CD8-positive, alpha-beta memory T cell (primary cell): ENCODE measurements at places on chromosomes 5 and 9. TPM values are rescaled to one million over a fixed set of nuclear protein-coding genes. Genes with fewer than 3 reads are reported as not detected.

TSLP gene
- 0.40 TPM for total RNA-seq

SMIM33 gene
- total RNA-seq, result 0.11 TPM

AP3S1 gene
- 62.1 TPM for total RNA-seq

WNK2 gene
- 0.20 TPM for total RNA-seq

PAX5 gene
- 0.18 TPM for total RNA-seq

FCN2 gene
- not detected for total RNA-seq

DNA sequence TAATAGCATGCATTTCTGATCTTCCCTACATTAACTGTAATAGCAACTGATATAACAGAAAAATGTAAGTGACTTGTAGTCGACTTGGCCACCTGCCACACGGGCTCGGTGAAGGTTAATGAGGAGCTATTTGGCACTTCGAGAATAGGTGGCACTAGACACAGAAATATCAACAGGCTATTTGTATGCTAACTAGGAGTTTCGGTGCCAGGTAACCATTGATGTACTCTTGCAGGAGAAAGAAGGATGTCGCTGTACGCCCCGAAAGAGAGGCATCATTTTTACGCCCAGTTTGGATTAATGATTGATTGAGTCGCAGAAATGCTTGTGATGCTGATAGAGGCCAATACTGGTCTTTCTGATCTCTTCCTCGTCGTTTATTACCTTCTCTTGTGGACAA is 516 bp upstream of the DMRT2 start:
- H3K4me1 ChIP-seq, result peaks cover 27% of the 10 kb centered on the region
- no peak overlapping the region for H3K27ac ChIP-seq
- DNase-seq, result no peak
- no peaks in the 10 kb centered on the region for H3K36me3 ChIP-seq
- peaks cover 63% of the 10 kb centered on the region for H3K27me3 ChIP-seq
- no peak overlapping the region for H3K4me3 ChIP-seq

GRCh38 chr5:119291877-119292276 is 63.9 kb upstream of the TNFAIP8 start:
- H3K4me1 ChIP-seq, result peaks cover 58% of the 10 kb centered on the region
- no peaks in the 10 kb centered on the region for H3K27me3 ChIP-seq
- no peaks in the 10 kb centered on the region for H3K36me3 ChIP-seq
- no peak overlapping the region for H3K27ac ChIP-seq
- DNase-seq, result no peak

- no peaks in the 10 kb centered on the region for H3K36me3 ChIP-seq
- H3K4me1 ChIP-seq, result no peaks in the 10 kb centered on the region
- H3K27ac ChIP-seq, result no peak overlapping the region
- H3K4me3 ChIP-seq, result no peak overlapping the region
- no peaks in the 10 kb centered on the region for H3K27me3 ChIP-seq
Observed at GRCh38 chr5:100709771-100710170, 174.6 kb downstream of the FAM174A start.

DNA sequence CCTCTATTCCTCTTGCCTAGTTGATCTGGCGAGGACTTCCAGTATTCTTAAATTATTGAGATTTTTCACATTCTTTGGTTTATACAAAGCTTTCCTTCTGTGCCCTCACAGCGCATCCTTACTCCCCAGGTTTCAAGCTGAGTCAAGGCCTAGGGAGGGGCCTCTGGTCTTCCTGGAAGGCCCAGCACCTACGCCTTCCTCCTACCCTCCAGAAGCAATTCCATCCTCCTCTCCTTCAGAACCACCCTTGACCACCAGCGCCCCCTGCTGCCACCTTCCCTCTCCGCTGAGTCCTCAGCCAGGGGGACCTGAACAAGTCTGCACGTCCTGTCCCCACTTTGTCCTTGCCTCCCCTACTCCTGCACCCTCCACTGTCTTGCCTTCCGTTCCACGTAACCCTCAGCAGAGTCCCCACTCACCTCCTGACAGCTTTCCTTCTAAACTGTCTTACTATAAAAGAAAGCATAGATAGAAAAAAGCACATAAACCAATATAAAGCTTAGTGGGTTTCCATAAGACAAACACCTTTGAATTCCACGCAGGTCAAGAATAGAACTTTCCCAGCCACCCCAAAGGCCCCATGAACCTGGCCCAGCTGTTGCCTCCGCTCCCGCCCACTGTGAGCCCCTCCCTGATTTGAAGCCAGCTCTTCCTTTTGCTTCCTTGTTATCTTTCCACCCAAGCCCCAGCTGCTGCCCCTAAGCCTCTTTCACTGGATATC is 63.0 kb upstream of the CTSL start:
- no peaks in the 10 kb centered on the region for H3K27me3 ChIP-seq
- no peak overlapping the region for H3K4me3 ChIP-seq
- no peak overlapping the region for H3K27ac ChIP-seq
- DNase-seq, result no peak

- H3K4me3 ChIP-seq, result no peak overlapping the region
- H3K36me3 ChIP-seq, result no peaks in the 10 kb centered on the region
- H3K27me3 ChIP-seq, result no peaks in the 10 kb centered on the region
- no peak overlapping the region for H3K27ac ChIP-seq
- no peak for DNase-seq
Observed at GRCh38 chr9:133727277-133727875, 10.8 kb downstream of the SARDH start.

GRCh38 chr9:135377431-135377830 is 102.2 kb upstream of the PPP1R26 start:
- H3K27me3 ChIP-seq, result no peaks in the 10 kb centered on the region
- H3K4me3 ChIP-seq, result no peak overlapping the region
- H3K4me1 ChIP-seq, result no peaks in the 10 kb centered on the region
- H3K36me3 ChIP-seq, result no peaks in the 10 kb centered on the region

DNA sequence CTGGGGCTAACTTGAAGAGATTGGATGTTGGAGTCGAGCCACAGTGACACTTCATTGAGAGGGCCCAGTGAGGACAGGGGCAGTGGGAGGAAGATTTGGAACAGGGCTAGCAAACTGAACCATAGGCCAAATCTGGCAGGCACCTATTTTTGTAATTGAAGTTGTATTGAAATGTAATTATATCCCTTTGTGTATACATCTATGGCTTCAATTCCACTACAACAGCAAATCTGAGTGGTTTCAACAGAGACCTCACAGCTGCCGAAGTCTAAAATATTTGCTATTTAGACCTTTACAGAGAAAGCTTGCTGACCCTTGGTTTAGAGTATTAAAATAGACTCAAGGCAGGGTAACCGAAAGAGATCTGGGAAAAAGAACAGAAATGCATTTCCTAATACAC is 4.7 kb upstream of the TNFSF8 start:
- H3K4me3 ChIP-seq, result no peak overlapping the region
- H3K4me1 ChIP-seq, result peaks cover 30% of the 10 kb centered on the region
- no peaks in the 10 kb centered on the region for H3K36me3 ChIP-seq
- no peak for DNase-seq

- peak; percentile 82 for DNase-seq
- H3K4me1 ChIP-seq, result peaks cover 20% of the 10 kb centered on the region
- H3K27ac ChIP-seq, result peak overlapping the region; percentile 94
- H3K4me3 ChIP-seq, result peak overlapping the region; percentile 96
Observed at GRCh38 chr5:78360924-78361630, 660 bp downstream of the SCAMP1 start.

- H3K36me3 ChIP-seq, result no peaks in the 10 kb centered on the region
- H3K27me3 ChIP-seq, result no peaks in the 10 kb centered on the region
- no peak overlapping the region for H3K4me3 ChIP-seq
- H3K4me1 ChIP-seq, result no peaks in the 10 kb centered on the region
- H3K27ac ChIP-seq, result no peak overlapping the region
Observed at GRCh38 chr5:145244788-145245187, 590.4 kb downstream of the PRELID2 start.

DNA sequence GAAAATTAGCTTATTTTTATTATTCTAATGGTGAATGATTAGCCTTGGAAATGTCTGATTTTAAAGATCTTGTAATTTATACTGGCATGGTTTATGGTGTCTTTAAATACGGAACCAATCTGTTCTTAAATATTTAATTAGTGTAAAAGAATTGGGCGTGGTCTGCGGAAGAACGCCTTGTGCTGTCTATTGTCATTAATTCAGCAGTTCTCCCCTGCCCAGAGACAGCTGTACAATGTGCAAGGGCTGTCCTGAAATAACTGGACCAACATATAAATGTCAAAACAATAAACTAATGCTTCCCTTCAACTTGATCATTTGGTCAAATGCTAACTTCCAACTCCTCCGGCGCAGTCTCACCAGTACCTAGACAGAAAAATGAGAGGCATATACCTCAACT is 124.3 kb downstream of the CCDC192 start:
- H3K4me3 ChIP-seq, result no peak overlapping the region
- no peaks in the 10 kb centered on the region for H3K27me3 ChIP-seq
- H3K27ac ChIP-seq, result no peak overlapping the region
- H3K4me1 ChIP-seq, result no peaks in the 10 kb centered on the region
- no peaks in the 10 kb centered on the region for H3K36me3 ChIP-seq

- no peaks in the 10 kb centered on the region for H3K27me3 ChIP-seq
- no peak for DNase-seq
- no peaks in the 10 kb centered on the region for H3K4me1 ChIP-seq
- no peak overlapping the region for H3K4me3 ChIP-seq
Observed at GRCh38 chr5:142455856-142456255, 131.0 kb upstream of the SPRY4 start.

GRCh38 chr5:122112063-122112462 is 17.3 kb upstream of the ZNF474 start:
- no peaks in the 10 kb centered on the region for H3K4me1 ChIP-seq
- H3K27me3 ChIP-seq, result no peaks in the 10 kb centered on the region
- no peak overlapping the region for H3K4me3 ChIP-seq
- DNase-seq, result no peak
